ENCODE measurements at places on chromosomes 5 and 9.

DNA sequence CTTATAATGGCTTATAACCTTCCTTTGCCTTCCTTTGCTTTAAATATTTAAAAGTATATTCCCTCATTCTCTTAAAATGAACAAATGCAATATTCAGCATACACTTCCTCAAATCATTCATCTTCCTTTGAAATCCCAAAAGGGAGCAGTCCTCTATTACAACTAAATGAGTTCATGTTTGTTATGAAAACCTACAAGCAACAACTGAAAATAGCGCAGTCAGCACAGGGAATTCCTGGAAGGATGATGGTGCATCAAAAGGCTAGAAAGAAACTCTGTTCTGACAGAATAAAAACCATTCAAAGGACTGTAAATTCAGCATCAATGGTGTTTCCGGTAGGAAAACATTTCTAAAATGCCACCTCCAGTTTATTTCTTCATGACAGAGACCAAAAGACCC lies 3.3 kb downstream of the NR6A1 start:
- no peak for DNase-seq
- H3K4me3 ChIP-seq, result no peak overlapping the region
- H3K27ac ChIP-seq, result no peak overlapping the region
- H3K27me3 ChIP-seq, result peaks cover 79% of the 10 kb centered on the region
- peaks cover 2% of the 10 kb centered on the region for H3K36me3 ChIP-seq
- peaks cover 21% of the 10 kb centered on the region for H3K4me1 ChIP-seq

DNA sequence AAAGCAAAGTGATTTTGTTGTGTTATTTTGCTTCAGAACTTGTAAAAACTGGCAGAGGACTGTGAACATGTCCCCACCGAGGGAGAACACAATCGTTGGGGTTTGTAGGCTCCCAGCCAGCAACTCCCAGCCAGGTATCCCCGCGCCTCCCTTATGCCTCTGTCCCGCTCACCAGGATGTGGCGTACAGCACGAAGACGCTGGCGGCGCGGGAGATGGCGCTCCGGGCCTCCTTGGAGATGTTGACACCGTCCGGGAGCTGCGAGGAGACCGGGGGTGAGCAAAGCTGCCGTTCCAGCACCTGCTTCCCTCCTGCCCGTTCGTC lies 630 bp downstream of the POLE3 start:
- H3K27ac ChIP-seq, result peak overlapping the region; percentile 100
- peaks cover 18% of the 10 kb centered on the region for H3K4me1 ChIP-seq
- peaks cover 14% of the 10 kb centered on the region for H3K36me3 ChIP-seq

DNA sequence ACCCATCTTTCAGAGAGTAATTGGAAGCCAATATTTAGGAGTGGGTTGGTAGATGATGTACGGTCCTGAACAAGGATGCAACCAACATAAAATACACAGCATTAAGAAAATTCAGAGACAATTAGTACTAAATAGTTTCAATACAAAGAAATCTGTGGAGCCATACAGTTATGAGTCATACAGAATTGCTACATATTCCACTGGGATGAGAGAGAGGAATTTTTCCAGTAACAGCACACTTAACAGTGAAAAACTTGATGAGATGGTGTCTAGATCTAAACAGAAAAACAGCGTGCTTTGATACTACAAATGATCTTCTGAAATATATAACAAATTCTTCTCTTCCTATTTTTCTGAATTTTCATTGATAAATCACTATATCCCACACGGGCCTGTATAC lies 1999.3 kb upstream of the CDH9 start:
- H3K4me1 ChIP-seq, result no peaks in the 10 kb centered on the region
- DNase-seq, result no peak
- no peak overlapping the region for H3K4me3 ChIP-seq
- H3K27ac ChIP-seq, result no peak overlapping the region
- H3K36me3 ChIP-seq, result no peaks in the 10 kb centered on the region

DNA sequence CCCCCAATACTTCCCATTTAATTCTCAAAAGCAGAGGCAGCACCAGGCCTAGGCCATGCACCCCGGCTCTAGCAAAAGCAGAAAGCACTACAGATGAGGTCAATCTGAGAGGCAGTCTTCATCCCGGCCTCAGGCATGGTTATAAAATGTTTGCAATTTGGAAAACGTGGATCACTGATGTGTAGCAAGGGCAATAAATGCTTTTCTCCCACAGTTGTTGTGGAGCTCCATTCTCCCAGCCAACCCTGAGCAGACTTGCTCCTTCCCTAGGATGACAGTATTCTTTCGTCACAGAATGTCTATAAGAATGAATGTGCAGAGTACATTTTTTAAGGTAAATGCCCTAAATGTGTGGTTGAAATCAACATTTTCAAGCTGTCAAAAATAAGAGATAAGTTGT lies 157.3 kb upstream of the DAPK1 start:
- H3K4me1 ChIP-seq, result peaks cover 3% of the 10 kb centered on the region
- H3K36me3 ChIP-seq, result no peaks in the 10 kb centered on the region
- H3K27ac ChIP-seq, result no peak overlapping the region
- DNase-seq, result no peak

DNA sequence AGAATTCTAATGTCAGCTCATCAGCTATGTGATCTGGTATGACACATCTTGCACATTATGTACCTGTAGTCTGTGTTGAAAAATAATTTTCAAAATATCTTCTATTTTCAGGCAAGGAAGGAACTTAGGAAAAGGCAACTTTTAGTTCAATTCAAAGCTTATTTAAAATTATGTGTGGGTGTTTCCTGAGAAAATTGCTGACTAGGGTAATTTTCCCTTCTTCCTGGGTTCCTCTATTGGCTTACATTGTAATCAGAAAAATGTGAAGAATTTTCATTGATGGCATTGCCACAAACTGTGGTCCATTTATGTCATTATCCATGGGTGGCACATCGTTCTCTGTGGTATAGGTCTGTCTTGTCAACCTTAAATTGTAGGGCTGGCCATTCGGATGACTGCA lies 328.7 kb upstream of the SGCD start:
- H3K4me3 ChIP-seq, result no peak overlapping the region
- H3K27ac ChIP-seq, result no peak overlapping the region
- no peaks in the 10 kb centered on the region for H3K27me3 ChIP-seq
- no peaks in the 10 kb centered on the region for H3K36me3 ChIP-seq

GRCh38 chr9:37301042-37301853 lies 121.2 kb upstream of the GRHPR start:
- DNase-seq, result no peak
- H3K27me3 ChIP-seq, result no peaks in the 10 kb centered on the region
- H3K27ac ChIP-seq, result peak overlapping the region; percentile 85

DNA sequence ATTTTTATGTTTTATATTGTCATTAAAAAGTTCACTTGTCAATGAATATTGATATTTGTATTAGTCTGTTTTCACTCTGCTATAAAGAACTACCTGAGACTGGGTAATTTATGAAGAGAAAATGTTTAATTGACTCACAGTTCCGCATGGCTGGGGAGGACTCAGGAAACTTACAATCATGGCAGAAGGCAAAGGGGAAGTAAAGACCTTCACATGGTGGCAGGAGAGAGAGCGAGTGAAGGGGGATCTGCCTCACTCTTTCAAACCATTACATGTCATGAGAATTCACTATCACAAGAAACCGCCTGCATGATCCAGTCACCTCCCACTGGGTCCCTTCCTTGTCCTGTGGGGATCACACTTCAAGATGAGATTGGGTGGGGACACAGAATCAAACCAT lies 27.4 kb downstream of the SRD5A1 start:
- no peak overlapping the region for H3K4me3 ChIP-seq
- H3K27me3 ChIP-seq, result no peaks in the 10 kb centered on the region
- no peak overlapping the region for H3K27ac ChIP-seq
- H3K4me1 ChIP-seq, result peaks cover 8% of the 10 kb centered on the region

GRCh38 chr9:3125602-3126405 lies 281.9 kb upstream of the PUM3 start:
- no peaks in the 10 kb centered on the region for H3K27me3 ChIP-seq
- DNase-seq, result no peak
- no peaks in the 10 kb centered on the region for H3K36me3 ChIP-seq
- H3K4me1 ChIP-seq, result no peaks in the 10 kb centered on the region
- H3K4me3 ChIP-seq, result no peak overlapping the region
- H3K27ac ChIP-seq, result no peak overlapping the region

DNA sequence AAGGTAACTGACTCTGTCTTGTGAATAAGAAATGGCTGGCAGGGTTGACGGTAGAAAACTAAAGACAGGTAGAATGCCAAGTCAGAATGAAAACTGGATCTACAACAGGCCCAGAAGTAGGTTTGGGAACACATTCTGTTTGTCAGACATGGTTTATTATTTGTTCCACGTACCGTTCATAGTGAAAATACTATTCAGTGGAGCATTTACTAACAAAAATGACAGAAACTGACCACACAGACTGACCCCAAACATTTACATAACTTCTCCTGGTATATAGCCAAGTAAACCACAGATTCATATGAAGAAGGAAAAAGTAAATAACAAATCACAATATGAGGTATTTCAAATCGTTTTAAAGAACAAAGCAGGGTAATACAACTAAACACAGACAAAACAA lies 73.7 kb downstream of the SLC38A9 start:
- no peaks in the 10 kb centered on the region for H3K27me3 ChIP-seq
- peaks cover 28% of the 10 kb centered on the region for H3K36me3 ChIP-seq
- H3K27ac ChIP-seq, result no peak overlapping the region
- H3K4me3 ChIP-seq, result no peak overlapping the region

- H3K27ac ChIP-seq, result peak overlapping the region; percentile 88
- no peaks in the 10 kb centered on the region for H3K27me3 ChIP-seq
- no peak for DNase-seq
- H3K4me3 ChIP-seq, result peak overlapping the region; percentile 52
Measured at GRCh38 chr5:157024208-157024959, 34.5 kb downstream of the HAVCR1 start.

- no peak overlapping the region for H3K27ac ChIP-seq
- H3K27me3 ChIP-seq, result no peaks in the 10 kb centered on the region
- no peaks in the 10 kb centered on the region for H3K36me3 ChIP-seq
- no peaks in the 10 kb centered on the region for H3K4me1 ChIP-seq
Measured at GRCh38 chr5:11579351-11579750, 324.9 kb downstream of the CTNND2 start.

DNA sequence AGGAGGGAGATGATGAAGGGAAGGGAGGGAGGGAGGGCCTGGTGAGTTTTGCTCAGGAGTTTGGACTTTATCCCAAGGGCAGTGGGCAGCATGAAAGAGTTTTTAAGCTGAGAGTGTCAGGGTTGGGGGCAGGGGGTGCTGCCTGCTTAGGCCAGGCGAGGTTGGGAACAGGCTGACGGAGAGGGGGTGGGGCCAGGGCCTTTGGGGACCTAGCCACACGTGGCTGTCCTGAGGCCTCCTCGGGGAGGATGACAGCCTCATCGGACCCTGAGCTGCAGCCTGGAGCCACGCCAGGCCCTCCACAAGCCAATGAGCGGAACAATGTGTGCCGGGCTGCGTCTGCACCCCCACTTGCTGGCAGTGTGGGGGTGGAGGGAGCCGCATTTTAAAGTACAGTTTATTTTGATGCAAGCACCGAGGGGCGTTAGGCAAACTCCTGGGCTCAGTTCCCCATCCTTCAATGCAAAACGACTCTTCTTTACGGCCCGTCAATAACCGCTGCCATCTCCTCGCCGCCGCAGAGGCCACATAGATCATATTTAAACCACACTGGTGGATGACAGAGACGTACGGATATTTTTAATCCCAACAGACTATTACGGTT lies 5.3 kb upstream of the RXRA start:
- H3K27me3 ChIP-seq, result peaks cover 26% of the 10 kb centered on the region
- no peak overlapping the region for H3K4me3 ChIP-seq
- no peaks in the 10 kb centered on the region for H3K36me3 ChIP-seq

- no peak for DNase-seq
- H3K27me3 ChIP-seq, result no peaks in the 10 kb centered on the region
- no peaks in the 10 kb centered on the region for H3K4me1 ChIP-seq
- no peak overlapping the region for H3K4me3 ChIP-seq
- no peak overlapping the region for H3K27ac ChIP-seq
Measured at GRCh38 chr5:67409126-67409777, 212.7 kb upstream of the CD180 start.

- H3K27me3 ChIP-seq, result no peaks in the 10 kb centered on the region
- no peaks in the 10 kb centered on the region for H3K36me3 ChIP-seq
- no peaks in the 10 kb centered on the region for H3K4me1 ChIP-seq
Measured at GRCh38 chr9:16358751-16359150, 511.7 kb downstream of the BNC2 start.

- H3K36me3 ChIP-seq, result no peaks in the 10 kb centered on the region
- H3K27ac ChIP-seq, result no peak overlapping the region
- H3K27me3 ChIP-seq, result no peaks in the 10 kb centered on the region
- DNase-seq, result no peak
Measured at GRCh38 chr5:101561018-101561417, 657.9 kb upstream of the ST8SIA4 start.

DNA sequence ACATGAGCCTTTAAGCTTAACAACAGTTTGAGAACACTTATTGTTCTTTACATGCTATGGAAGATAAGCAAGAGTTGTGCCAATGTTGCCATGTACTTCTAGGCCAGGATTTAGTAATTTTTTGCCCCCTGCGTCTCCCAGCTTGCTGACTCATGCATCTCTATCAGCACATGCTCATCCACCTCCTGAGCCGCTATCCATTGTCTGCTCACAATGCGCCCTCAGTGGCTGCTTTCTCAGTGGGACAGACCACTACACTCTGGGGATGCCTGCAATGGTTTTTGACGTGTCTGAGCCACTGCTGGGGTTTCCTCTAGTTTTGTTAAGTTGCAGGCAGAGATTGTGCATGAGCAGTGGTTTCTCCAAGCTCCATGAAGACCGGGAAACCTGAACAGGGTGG lies 50.9 kb upstream of the PHF2 start:
- no peak for DNase-seq
- no peak overlapping the region for H3K27ac ChIP-seq
- H3K4me1 ChIP-seq, result peaks cover 2% of the 10 kb centered on the region
- peaks cover 13% of the 10 kb centered on the region for H3K36me3 ChIP-seq

DNA sequence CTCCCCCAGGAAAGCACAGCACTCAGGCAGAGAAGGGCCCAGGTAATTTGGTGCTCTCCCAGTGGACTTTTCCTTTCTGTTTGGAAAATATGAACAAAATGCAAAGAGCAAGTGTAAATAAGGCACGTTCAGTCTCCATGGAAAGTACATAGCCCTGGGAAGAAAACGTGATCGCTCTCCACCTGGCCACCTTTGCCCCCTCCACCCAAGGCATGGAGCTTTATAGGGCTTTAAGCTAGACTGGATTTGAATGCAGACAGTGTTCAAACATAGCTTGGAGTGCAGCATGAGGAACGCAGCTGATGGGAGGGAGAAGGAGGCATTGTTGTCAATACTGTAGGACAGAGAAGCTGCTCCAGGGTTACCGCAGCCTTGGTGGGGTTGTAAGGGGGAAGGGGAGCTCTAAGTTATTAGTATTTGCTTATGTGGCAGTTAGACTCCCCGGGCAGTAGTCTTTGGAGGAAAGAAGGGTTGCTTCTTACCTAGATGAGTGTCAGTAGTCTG lies 500.2 kb downstream of the SPOCK1 start:
- no peaks in the 10 kb centered on the region for H3K36me3 ChIP-seq
- H3K27ac ChIP-seq, result no peak overlapping the region
- peaks cover 3% of the 10 kb centered on the region for H3K27me3 ChIP-seq
- H3K4me3 ChIP-seq, result no peak overlapping the region
- no peaks in the 10 kb centered on the region for H3K4me1 ChIP-seq
- DNase-seq, result no peak

GRCh38 chr5:87048156-87048555 lies 219.5 kb upstream of the RASA1 start:
- no peaks in the 10 kb centered on the region for H3K27me3 ChIP-seq
- H3K4me3 ChIP-seq, result no peak overlapping the region
